ENCODE measurements at places on chromosomes 1 and 21.

DNA sequence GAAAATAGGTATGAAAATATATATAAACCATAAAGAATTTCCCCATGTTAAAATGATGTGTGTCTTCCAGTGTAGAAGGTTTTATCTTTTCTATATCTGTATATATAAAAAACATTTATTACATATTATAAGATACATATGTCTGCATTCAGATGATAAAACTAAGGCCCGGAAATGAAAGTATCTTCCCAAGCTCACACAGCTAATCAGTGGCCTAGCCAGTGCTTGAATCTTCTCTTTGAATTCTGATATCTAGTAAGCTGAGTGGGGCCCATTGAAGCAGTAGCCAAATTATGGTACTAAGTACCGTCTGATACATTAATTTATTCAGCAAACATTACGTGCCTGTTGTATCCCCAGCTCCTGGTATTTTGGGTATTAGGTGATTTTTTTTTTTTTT is 28.6 kb downstream of the UCK2 start:
- DNase-seq, result no peak

- no peak for DNase-seq
Measured at GRCh38 chr1:223348439-223348838, 15.5 kb downstream of the SUSD4 start.

- no peak for DNase-seq
Measured at GRCh38 chr1:30698401-30698981, 24.9 kb downstream of the MATN1 start.

DNA sequence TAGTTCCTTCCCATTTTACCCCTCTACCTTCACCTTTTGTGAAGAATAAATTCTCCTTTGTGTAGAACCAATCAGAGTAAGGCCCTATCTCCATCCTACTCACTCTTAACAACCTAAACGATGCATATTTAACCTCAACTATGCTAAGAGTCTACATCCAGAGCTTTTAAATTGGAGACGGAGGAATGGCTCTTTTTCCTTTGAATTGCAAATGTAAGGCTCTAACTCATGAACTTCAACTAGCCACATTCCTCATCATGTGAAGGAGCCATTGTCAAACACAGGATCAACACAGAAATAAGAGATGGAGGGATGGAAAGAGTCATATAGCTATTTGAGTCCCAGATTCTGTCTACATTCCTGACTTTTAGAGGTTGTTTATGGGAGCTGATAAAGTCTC is 18.2 kb downstream of the DEPDC1 start:
- DNase-seq, result no peak

- DNase-seq, result no peak
Measured at GRCh38 chr1:36653850-36654249, 171.1 kb upstream of the CSF3R start.

GRCh38 chr1:52709016-52709415 is 10.9 kb upstream of the COA7 start:
- DNase-seq, result no peak

GRCh38 chr21:28489821-28490350 is 502.8 kb downstream of the LTN1 start:
- no peak for DNase-seq

DNA sequence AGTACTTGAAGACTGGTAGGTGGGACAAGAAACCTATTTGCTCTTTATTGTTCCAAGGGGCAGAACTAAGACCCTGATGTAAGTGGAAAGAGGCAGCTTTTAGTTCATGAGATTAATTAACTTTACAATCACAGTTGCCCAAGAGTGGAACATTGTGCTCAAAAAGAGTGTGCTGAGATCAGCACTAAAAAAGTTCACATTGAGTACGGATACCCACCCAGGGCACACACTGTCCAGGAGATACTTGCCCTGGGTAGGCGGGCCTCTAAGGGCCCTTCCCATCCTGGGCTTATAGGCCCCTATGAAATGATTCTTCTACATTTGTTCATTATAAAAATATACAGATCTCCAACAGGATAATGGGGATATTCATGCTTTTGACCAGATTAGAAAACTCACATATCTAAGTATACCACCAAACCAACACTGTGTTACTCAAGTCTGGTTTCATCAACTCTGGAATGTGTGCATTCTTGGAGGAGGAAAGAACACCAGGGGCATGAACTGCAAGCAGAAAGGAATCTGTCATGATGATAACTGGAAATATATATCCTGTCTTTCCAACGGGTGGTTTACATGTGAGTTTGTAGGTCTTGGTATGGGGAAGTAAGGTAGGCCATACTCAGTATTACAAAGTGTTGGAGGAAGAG is 626.2 kb downstream of the SMYD3 start:
- no peak for DNase-seq

GRCh38 chr1:110829955-110830553 is 42.9 kb upstream of the CD53 start:
- no peak for DNase-seq

DNA sequence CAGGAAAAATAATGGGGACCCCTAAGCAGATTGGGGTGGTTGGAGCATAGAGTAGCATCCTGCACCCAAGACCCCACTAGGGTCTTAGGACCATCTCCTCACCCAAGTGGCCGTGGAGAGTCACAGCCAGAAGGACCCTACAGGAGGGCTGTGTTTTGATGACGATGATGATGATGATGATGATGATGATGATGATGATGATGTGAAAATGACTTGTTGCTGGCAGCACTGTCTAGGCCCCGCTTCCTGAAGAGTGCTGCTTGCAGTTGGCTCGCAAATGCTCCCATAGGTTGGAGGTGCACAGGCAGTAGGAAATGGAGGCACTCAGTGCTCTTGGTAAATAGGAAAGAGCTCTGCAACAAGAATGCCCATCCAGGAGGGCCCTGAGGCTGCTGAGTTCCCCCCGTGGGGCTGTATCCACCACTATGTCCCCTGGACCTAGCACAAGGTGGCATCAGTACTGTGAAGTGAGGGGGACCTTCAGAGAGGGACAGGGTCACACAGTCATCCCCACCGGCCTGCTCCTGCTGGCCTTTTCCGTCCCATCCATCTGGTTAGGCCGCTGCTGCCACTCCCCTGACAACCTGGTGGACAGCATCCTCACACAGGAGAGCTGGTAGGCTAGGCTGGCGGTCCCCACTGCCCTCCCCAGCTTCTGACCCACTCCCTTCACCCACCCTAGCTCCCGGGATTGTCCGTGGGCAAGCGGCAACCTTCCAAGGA is 139.6 kb downstream of the FOXD2 start:
- DNase-seq, result no peak

DNA sequence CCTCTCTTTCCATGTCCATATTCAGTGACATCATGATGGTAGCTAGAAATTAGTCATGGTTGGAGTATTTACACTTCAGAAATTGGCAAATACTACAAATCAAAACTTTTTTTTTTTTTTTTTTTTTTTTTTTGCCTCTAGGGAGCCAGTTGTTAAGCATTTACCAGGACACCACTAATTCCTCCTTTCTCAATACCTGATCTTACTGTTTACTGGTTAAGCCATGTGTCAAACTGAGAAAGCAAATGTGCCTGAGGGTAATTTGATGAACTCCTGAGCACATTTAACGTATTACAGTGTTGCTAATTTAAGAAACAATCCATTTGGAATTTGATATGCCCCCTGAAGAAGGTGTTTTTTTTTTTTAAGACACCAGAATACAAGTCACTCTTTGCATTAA is 94.4 kb downstream of the DNM3 start:
- DNase-seq, result no peak

DNA sequence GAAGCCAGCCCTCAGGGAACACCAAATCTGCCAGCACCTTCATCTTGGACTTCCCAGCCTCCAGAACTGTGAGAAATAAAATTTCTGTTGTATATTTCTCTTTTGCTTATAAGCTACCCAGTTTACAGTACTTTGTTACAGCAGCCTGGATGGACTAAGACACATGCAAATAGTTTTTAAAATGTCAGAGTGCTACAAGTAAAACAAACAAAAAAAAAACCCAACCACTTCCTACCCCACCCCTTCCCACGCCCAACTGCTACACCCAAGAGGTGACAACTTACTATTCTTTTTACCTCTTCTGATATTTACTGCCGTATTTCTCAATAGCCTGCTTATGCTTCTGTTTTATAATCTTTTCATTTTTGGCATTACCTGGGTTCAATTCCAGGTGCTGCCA is 8.6 kb upstream of the SPSB1 start:
- DNase-seq, result no peak

GRCh38 chr1:112245114-112245513 is 150.9 kb upstream of the CTTNBP2NL start:
- DNase-seq, result no peak

DNA sequence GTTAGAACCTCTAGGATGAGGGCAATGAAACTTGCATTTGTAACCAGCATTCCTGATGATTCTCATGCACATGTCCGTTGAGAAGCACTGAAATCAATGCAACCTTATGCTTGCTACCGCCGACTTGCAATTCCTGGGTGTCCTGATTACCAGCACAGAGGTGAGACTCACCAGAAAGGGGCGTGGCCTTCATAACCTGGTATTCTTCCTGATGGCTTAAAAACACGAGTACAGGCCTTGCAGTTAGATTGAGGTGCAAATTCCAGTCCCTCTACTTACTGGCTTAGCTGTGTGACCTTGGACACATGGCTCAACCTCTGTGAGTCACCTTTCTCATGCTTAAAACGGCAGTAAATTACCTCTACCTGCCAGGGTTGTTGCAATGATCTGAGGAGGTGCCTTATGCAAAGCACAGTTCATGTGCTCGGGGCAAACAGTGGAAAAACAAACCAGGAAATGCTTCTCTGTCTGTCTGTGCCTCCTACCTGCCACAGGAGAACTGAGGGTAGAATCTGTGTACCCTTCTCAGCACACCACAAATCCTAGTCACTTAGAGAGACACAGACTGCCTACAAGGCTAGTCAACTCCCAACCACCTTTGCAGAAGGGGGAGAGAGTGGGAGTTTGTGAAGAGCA is 39.1 kb upstream of the ECE1 start:
- peak; percentile 16 for DNase-seq

GRCh38 chr1:231751415-231751814 is 124.8 kb downstream of the DISC1 start:
- DNase-seq, result no peak
